ENCODE measurements at places on chromosomes 3 and 15. TPM values are rescaled to one million over a fixed set of nuclear protein-coding genes. Genes with fewer than 3 reads are reported as not detected.

The MAN2A2 gene
- 43.5 TPM for polyA plus RNA-seq

The CRABP1 gene
- polyA plus RNA-seq, result 35.2 TPM

- no peak for DNase-seq
Observed at GRCh38 chr15:80242132-80242769, 9.8 kb downstream of the CTXND1 start.

DNA sequence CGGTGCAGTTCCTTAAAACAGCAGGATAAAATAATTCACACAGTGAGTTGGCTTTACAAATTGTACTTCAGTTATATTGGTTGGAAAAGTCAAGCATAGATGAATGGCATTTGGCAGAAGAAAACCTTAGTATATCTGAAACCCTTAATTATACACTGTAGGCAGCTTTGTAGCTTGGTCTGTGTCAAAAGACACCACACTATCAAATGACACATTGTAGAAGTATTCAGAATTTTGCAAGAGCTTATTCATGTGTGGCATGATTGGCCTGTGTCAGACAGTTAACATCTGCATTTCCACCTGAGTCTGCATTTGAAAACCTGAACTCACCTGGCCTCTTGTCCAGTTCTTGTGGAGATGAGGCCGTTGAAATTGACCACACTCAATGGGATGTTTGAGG lies 13.8 kb downstream of the TMEM266 start:
- no peak for DNase-seq

GRCh38 chr3:178189854-178190253 lies 346.4 kb upstream of the KCNMB2 start:
- DNase-seq, result no peak

DNA sequence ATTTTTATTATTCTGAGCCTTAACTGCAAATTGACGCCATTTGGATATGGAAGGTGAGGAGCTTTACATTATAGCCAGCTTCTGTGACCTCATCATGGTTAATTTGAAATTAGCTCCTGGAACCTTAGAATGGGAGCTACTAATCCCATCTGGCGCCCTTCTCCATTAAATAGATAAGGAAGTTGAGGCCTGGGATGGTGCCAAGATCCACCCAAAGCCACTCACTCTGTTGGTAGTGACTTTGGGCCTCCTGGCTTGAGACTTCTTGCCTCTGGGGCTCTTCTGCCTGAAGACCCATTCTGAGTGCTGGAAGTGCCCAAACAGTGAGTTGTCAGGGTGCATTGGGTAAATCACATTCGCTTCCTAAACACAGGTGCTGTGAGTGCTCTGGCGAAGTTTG lies 12.0 kb upstream of the HMCES start:
- DNase-seq, result no peak

DNA sequence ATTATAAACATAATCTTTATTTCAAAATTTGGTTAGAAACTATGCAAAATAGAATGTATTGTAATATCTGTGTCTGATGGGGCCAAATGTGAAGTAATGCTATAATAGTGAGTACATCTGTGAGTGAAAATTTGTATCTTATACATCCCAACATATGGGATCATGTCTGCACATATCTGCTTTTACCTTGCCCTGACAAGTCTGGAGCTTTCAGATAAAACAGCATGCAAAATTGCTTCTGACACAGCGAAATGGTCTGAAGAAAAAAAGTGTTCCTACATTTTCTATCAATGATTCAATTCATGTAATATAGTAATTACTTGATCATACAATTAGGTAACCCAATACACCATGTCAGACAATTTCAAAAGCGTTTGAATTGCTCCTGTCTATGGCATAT lies 58.1 kb upstream of the P3H2 start:
- no peak for DNase-seq

- DNase-seq, result no peak
Observed at GRCh38 chr3:142852009-142852408, 36.9 kb downstream of the PCOLCE2 start.

GRCh38 chr3:153553605-153553945 lies 391.5 kb downstream of the RAP2B start:
- DNase-seq, result no peak

DNA sequence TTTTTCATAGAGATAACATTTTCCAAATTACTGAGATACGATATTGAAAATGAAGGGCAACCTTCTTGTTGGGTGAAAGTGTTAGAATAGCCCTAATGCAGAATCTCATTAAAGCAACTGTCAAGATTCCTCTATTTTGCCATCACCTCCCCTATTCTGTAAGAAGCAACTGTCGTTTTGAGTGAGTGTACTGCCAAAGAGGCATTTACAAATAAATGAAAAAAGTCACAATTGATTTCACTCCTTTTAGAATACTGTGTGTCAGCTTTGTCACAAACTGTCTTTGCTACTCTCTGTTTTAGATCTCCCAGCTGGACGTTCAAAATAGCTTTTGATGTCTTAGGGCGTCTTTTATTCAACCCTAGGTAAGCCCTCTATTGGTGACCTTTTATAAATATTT lies 322.8 kb upstream of the NAALADL2 start:
- no peak for DNase-seq

DNA sequence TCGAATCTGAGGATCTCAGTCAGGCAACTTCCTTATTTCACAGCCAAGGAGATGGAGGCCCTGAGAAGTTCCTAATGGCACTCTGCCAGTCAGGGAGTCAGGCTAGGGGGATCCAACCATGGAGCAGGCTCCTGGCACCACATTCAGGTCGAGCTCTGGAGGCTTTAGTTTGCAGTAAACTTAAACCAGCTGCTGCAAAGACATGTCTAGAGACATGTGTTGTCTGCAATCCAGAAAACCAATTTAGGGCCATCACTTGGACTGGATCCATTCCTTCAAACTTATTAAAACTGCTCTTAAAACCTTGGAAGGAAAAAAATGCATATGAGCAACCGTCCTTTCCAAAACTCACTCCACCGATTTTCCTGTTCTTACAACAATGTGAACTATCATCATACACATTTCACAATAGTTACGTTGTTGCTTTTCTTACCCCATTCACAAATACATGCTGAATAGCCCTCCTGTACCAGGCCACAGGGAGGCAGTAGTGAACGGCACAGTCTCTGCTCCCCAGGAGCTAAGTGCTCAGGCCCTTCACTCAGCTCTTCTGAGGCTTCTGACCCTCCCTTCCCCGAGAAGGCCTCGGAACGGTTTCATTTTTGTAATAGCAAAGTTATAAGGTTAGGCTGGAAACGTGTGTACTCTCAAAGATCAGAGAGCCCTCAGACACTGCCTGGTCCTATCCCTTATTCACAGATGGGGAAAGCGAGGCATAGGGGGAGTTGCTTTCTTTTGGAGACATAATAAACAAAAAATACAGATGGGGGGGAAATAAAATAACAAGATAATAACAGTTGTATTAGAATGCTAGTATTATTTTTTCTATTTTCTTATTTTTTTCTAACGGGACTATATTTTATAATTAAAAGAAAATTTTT lies 20.1 kb downstream of the RFT1 start:
- no peak for DNase-seq

DNA sequence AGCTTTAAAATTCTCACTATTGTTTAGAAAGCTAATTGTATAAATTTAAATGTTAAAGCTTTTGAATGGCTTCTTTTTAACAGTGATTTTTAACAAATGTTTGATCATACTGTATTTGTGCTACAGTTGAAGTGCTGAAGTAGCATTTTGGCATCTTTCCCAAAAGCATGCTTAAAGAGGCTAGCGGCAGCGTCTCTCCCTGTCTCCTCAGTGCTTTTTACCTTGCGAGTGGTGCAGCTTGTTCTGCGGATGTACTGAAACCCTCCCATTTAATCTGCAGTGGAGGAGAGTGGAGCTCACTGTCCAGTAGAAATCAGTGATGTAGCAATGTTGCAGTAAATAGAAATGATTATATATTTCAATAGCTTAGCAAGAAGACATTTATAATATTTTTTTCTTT lies 43.7 kb downstream of the LRRC49 start:
- DNase-seq, result no peak

All from renal cortex interstitium (tissue), 15 donors.